Activated CD4-positive, alpha-beta T cell treated with anti-CD3 and anti-CD28 coated beads, Interleukin-10, Interleukin-2, amounts not matched to agents 100 ng/mL and 50 ng/mL, durations not matched to agents 16 hours and 8 hours (primary cell): ENCODE measurements at places on chromosomes 1 and 21.

GRCh38 chr1:214500340-214501055, 50.9 kb downstream of the PTPN14 start:
- DNase-seq, result no peak

- no peak for DNase-seq
Measured at GRCh38 chr21:26800001-26800400, 45.2 kb downstream of the ADAMTS1 start.

DNA sequence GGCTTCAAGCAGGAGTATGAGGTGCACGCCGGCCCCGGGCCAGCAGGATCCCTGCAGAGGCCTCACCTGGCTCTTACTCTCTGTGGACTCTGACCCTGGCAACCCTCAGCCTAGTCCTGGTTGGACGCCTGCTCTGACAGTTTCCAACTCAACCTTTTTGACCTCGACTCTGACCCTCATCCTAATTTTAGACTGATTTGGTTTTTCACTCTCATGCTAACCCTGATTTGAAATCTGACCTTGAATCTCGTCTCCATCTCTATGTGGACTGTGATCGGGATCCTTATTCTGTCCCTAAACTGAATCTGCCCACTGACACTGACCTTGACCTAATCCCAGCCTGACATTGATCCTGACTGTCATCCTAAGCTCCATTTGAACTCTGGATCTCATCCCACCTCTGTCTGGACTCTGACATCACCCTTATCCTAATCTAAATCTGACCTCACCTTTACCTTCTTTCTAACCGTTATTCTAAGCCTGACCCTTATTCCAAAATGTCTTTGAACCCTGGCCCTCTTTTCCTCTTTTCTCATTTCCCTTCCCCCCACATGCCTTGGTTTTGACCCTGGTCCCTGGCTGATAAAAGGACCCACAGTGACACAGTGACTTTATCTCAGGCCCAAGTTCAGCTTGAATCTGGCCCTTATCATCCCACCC, 67.8 kb downstream of the PTPRU start:
- no peak for DNase-seq

DNA sequence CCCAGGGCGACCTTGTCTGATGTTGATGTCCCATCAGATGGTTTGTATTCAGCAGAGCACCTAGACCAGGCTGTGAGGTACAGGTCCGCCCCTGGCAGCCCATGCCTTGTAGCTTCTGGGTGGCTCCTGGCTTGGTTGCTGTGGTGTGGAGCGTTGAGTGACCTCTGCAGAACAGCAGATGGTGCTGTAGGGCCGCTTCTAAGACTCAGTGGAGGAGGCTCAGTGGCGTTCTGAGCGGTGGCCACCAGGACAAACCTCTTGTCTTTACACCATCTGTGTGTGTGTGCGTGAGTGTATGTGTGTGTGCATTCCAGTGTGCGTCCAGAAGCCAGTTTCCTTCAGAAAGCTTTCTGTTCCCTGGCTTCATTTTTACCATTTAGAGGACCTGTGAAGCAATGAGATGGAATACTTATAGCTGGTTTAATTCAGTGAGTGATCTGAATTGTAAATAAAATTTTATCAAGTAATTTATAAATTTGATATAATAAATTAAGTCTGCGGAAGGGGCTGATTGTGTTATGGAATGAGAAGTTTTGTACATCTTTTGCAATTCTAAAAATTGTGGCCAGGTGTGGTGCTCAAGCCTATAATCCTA, 66.1 kb downstream of the ADARB1 start:
- peak; percentile 74 for DNase-seq
